ENCODE measurements at places on chromosomes 4 and X.

DNA sequence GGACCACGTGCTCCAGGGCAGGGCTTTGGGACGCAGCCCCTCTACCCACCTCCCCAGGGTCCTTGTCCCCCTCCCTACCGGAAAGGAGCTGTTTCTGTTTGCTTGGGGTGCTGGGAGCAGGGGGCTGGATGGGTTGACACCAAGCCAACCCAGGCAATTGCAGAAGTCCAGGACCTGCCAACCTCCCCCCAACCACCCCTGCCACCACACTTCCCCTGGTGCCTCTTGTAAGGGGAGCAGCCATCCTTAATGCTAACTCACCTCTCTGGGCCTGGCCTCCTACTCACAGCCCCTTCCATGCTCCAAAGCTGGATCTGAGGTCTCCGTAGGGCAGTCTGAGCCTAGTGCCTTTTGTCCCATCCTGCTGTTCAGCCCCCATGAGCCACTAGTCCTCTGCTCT, 631.9 kb downstream of the BCOR start:
- no peak for DNase-seq

DNA sequence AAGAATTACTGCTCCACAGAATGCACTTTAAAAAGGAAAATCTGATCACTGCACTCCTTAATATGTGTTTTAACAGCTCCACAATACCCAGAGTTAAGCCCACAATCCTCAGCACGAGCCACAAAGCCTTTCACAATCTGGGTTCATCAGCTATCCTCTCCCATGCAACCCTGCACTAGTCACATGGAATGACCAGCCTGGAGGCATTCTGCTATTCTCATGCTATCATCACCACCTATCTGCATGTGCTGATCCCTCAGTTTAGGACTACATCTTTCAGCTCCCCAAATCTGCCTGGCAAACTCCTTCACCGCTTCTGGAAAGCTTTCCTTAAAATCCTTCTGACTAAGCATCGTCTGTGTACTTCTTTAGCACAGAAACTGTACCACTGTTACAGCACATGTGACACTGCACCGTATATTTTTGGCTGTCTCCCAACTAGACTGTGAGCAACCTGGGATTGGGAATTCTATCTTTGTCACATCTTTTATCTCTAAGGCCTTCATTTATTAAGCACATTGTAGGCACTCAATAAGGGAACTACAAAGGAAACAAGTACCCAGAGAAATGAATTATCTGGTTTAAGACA, 18.3 kb upstream of the EIF1AX start:
- no peak for DNase-seq

DNA sequence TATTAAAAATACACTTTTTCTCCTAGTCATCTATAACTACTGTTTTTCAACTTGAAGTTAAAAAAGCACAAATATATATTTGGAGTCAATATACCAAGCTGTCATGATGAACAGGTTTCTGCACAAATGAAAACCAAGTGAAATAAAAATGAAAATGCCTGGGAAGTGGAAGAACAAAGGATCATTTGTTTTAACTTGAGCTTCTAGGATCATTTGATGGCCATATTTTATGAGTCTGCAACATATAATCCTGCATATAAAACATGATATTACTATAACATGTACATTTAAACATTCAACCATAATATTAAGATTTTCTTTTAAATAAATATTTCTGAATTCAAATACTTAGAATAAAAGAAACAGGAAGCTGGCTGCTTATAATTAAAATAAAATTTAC, 8.5 kb upstream of the ARHGEF38 start:
- no peak for DNase-seq

GRCh38 chr4:140764785-140765392, 8.7 kb upstream of the TBC1D9 start:
- DNase-seq = no peak

GRCh38 chrX:84318661-84319060, 130.7 kb upstream of the RPS6KA6 start:
- no peak for DNase-seq

DNA sequence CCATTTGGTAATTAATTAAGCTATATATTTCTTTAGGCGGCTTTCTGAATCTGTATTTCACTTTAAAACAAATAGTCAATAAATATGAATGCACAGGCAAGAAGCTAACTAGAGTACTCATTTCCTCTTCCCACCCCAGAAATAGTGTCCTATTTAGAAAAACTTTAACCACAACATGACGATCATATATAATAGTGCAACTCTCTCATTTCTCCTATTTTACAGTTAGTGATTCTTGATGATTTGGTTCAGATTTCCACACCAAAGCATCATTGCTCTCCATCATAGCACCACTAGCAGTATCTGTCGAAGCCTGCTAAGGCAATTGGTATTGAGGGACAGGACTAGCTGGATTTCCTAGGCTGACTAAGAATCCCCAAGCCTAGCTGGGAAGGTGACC, 184.0 kb upstream of the GALNTL6 start:
- no peak for DNase-seq

GRCh38 chr4:14410516-14410915, 591.8 kb upstream of the CPEB2 start:
- DNase-seq = no peak
